Fibroblast of lung (primary cell): ENCODE measurements at places on chromosomes 7 and 10. TPM values are rescaled to one million over a fixed set of nuclear protein-coding genes. Genes with fewer than 3 reads are reported as not detected.

Gene UBE3C
- 75.5 and 91.0 TPM in 2 replicates for total RNA-seq

Gene TSPAN12
- 1.5 and 1.7 TPM in 2 replicates for total RNA-seq

DNA sequence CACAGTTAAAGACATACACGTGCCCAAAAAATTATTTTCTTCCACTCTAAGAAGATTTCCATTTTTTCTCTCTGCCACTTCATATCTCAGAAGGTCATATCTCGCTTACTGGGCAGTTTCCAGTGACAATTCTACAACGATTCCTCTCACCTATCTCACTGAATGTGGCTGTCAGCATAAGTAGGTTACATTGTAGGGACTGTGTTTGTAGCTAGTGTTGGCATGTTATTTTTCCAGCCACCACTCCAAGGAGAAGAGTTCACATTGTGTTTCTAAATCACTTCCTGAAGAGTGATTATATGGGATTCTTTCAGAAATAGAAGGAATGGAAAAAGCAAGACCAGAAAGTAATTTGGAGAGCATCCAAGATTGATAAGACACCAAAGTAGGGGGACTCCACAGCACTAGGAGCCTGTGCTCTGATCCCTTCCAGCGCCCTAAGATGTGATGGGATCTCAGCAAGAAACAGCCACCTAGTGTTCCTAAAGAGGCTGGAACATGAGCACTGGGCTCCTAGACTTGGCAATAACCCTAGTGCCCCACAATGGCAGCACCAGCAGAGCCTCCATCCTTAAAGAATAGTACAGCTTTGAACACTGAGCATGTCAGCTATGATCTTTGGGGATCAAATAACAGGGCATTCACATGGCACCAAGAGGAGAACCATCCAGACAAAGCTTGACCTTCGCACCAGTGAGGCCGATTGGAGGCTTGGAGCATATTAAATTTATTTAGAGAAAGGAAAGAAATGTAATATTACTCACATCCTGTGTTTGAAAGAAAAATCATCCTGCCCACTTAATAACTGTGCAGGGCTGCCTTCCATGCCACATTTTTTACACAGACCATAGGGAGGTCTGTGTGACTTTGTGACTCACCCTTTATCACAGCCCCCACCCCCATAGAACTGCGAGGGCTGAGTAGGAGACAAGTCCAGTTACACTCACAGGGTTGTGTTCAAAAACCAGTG, 51.8 kb downstream of the CAV1 start:
- DNase-seq = peak; percentile 92
- H3K36me3 ChIP-seq = no peaks in the 10 kb centered on the region
- peaks cover 18% of the 10 kb centered on the region for H3K4me1 ChIP-seq
- peak overlapping the region; percentile 90 for H3K27ac ChIP-seq
- no peaks in the 10 kb centered on the region for H3K27me3 ChIP-seq

Gene HOXA7
- 1.0 and 1.2 TPM in 2 replicates for total RNA-seq

Gene SLC35G1
- total RNA-seq = 2.1 and 4.0 TPM in 2 replicates

Gene OR6V1
- total RNA-seq = not detected in 2 replicates

DNA sequence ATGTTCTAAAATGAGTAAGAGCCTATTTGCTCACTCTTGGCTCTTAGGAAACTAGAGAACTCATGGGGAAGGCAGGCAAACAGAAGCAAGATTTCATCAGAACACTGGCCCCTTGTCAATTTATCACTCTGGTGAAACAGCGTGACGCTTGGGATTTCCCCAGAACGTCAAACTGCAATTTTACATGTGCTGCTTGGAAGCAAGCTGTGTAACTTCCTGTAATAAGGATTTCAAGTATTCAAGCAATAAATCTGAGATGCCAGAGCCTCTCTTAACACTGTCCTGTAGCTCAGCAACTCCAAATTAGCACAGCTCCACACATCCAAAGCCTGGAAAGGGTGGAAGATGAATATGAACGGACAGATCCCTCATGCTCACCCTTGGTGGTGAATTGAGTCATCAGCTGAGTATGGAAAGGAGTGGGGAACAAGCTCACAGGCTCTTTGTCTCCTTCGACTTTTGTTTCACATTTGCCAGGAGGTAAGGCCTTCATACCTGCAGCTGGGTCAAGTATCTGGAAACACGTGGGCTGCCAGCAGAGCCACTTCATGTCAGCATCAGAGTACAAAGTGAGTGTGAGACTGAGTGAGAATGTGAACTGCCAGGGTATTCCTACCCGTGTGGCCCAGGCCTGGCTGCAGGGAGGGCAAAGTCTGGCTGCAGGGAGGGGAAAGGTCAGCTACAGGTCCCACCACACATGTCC, 140.4 kb upstream of the NAMPT start:
- no peak overlapping the region for H3K4me3 ChIP-seq
- peak overlapping the region; percentile 89 for H3K27ac ChIP-seq
- peak; percentile 100 for DNase-seq
- peaks cover 23% of the 10 kb centered on the region for H3K4me1 ChIP-seq

DNA sequence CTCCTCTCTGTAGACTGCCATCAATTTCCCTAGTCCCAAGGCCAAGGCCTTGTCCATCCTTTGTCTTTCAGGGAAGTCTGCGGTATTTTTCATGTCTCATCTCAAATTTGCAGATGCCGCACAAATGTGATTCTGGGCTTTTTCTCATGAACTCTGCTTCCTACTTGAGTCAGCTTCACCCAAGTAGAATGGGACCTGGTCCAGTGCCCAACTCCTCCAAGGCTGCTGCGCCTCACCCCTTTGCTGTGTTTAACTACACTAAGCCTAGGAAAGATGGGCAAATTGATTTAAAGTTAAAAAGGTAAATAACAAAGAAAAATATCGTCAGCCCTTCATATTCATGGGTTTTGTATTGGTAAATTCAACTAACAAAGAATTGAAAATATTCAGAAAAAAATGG, 1092.6 kb upstream of the AUTS2 start:
- no peaks in the 10 kb centered on the region for H3K36me3 ChIP-seq
- no peaks in the 10 kb centered on the region for H3K27me3 ChIP-seq
- no peaks in the 10 kb centered on the region for H3K4me1 ChIP-seq
- DNase-seq = no peak
- no peak overlapping the region for H3K27ac ChIP-seq

- no peaks in the 10 kb centered on the region for H3K36me3 ChIP-seq
- no peaks in the 10 kb centered on the region for H3K4me1 ChIP-seq
- no peak overlapping the region for H3K4me3 ChIP-seq
Measured at GRCh38 chr10:25839683-25840082, 94.3 kb upstream of the MYO3A start.

- DNase-seq = no peak
- H3K4me3 ChIP-seq = no peak overlapping the region
- no peak overlapping the region for H3K27ac ChIP-seq
- H3K36me3 ChIP-seq = no peaks in the 10 kb centered on the region
Measured at GRCh38 chr7:130013241-130013640, 37.9 kb downstream of the ZC3HC1 start.

DNA sequence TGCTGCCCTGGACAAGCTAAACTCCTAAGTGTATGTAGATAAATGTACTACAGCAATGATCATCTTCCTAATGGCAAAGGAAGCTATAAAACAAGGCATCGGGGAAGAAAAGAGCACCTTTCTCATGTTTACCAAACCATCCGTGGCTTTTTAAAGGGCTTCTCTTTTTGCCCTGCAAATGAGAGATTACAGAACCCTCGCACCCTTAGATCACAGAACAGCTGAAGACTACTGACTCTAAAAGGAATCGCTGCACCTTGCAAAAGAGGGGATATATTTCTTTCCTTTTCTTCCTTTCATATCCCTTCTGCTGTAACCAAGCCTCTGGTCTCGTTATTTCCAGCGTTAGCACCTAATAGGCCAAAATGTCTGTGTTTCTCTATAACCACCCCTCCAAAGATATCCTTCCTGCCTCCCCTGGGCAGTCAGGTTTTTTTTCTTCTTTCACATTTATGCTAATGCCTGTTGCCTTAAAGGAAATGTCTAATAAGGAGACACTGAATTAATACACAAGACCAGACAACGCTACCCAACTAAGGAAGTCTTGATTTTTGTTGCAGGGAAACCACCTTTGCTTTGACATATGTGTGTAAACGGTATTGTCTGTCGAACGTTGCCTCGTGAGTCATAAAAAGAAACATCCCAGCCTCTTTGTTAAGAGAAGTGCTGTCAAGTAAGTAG, 10.5 kb downstream of the ST8SIA6 start:
- H3K4me3 ChIP-seq = no peak overlapping the region
- H3K36me3 ChIP-seq = no peaks in the 10 kb centered on the region
- no peak overlapping the region for H3K27ac ChIP-seq
- DNase-seq = peak; percentile 17
- no peaks in the 10 kb centered on the region for H3K4me1 ChIP-seq

DNA sequence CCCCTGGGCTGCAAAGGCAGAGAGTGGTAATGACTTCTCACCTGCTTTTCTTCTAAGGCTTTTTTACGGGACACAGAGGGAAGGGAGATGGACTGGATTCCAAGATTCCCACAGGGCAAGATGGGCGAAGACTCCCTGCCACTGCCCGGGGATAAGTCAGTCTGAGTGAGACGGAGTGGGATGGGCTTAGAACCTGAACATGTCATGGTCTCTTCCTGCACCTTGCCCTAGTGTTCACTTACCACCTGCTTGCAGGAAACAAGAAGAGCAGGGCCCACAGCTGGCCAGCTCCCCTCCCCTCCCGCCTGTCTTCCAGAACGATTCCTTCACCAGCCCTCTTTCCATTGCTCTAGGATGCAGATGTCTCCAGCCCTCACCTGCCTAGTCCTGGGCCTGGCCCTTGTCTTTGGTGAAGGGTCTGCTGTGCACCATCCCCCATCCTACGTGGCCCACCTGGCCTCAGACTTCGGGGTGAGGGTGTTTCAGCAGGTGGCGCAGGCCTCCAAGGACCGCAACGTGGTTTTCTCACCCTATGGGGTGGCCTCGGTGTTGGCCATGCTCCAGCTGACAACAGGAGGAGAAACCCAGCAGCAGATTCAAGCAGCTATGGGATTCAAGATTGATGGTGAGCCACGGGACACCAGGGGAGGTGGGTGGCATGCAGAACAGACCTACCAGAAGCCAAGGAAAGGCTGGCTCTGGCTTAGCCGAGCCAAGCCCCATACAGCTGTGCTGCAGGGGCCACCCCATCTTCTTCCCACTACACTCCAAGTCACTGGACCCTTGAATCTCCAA, 1.3 kb downstream of the SERPINE1 start:
- peaks cover 21% of the 10 kb centered on the region for H3K36me3 ChIP-seq
- H3K4me3 ChIP-seq = peak overlapping the region; percentile 83
- peak overlapping the region; percentile 73 for H3K27ac ChIP-seq
- peaks cover 22% of the 10 kb centered on the region for H3K4me1 ChIP-seq
- no peaks in the 10 kb centered on the region for H3K27me3 ChIP-seq
- no peak for DNase-seq

GRCh38 chr10:87878664-87879459, 15.4 kb downstream of the PTEN start:
- no peaks in the 10 kb centered on the region for H3K36me3 ChIP-seq
- no peaks in the 10 kb centered on the region for H3K27me3 ChIP-seq

Gene DYNC1I1
- total RNA-seq = under 0.01 and 0.17 TPM in 2 replicates

Gene HOXA4
- total RNA-seq = 0.33 and 0.51 TPM in 2 replicates
